ENCODE measurements at places on chromosomes 3 and 15.

- DNase-seq, result peak; percentile 24
Observed at GRCh38 chr3:47057212-47057671, 77.8 kb downstream of the NBEAL2 start.

GRCh38 chr3:41508063-41508696 is 308.9 kb downstream of the CTNNB1 start:
- no peak for DNase-seq

- DNase-seq, result no peak
Observed at GRCh38 chr15:41876689-41877088, 17.2 kb downstream of the SPTBN5 start.

DNA sequence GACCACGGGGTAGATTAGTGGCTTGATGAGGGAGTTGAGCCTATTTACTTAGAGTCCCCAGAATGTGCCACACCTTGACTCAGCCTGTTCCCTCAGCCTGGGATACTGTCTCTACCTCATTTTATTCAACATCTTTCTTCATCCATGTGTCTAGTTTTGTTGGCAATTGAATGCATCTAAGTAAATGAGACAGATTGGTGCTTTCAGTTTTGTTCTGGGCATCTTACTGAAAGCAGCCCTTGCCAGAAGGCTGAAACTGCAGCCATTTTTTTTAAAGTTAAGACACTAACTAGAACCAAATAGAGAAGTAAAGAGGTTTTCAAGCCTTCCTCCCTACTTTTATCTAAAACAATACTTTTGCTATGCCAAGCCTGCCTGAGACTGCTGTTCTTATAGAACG is 246.8 kb downstream of the SLCO3A1 start:
- no peak for DNase-seq

DNA sequence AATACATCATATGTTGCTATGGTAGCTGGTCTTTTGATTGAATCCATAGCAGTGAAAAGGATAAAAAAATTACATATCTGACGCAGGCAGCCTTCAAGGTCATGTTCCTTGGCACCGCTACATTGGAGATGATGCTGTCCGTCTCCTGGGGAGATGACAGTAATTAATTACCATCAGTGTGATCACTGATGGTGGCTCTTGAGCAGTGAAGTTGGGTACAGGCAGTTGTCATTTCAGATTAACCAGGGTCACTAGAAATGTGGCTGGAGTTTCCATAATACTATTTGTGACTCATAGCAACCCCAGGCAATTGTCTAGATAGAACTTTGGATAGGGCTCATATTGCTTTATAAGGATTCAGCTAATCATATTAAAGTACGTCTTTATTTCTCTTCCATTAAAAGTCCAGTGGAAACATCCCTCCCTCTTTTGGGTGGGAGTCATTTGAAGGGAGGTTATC is 136.3 kb downstream of the THSD4 start:
- no peak for DNase-seq

DNA sequence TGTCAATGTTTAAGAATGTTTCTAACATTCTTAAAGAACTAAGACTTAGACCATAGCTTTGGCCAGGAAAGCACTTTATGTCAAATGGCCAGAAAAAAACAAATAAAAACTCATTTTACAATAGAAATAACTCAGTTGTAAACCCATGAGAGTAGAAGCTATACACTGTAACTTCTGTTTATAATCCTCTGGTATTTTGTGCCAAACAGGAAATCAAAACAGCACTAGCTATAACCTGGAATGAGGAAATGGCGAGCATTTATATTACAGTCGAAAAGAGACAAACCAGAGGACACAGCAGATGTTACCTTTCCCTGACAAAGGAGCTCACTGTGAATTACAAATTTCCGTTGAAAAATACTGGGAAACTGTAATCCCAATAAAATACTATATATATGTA is 10.3 kb downstream of the GK5 start:
- DNase-seq, result no peak

GRCh38 chr3:51860703-51861665 is at the start of gene IQCF2:
Gene IQCF2 (plus strand): TSS chr3:51861615. CDS start chr3:51861667, 52 bp downstream.
- no peak for DNase-seq

DNA sequence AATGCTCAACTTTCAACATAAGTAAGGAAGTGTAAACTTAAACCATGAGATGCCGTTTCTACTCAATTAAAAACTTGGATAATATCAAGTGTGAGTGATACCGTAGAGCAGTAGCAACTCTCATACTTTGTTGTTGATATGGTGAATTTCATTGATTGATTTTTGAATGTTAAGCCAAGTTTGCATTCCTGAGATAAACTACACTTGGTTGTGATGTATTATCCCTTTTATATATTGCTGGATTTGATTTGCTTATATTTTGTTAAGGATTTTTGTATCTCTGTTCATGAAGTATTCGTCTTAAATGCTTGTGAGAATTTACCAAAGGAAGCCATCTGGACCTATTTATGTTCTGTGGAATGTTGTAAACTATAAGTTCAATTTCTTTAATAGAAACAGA is 21.7 kb downstream of the SLMAP start:
- no peak for DNase-seq

GRCh38 chr3:101544161-101544850 is 17.4 kb upstream of the TRMT10C start:
- DNase-seq, result no peak

GRCh38 chr15:73865904-73866303 is 7.5 kb upstream of the TBC1D21 start:
- DNase-seq, result no peak

DNA sequence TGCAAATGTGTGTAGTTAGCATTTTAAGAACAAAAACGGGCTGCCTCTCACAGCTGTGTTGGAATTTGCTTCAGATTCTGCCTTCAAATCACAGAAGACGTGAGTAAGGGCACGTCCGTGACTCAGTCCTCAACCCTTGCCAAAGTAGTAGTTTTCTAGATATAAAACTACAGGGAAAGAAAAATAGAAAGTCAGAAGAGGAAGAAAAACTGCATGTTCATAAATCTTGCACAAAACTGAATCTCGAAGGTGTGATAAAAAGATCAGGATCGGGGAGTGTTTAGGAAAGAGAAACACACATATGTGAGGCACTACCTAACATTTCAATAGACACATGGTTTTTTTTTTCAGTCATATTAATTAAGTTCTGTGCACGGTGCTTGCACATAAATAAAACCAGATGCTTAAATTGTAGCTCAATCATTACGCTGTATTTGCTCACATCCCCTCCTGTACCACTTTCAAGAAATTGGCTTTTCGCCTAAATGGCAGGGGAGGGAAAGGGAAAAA is 71.7 kb downstream of the P3H2 start:
- no peak for DNase-seq

GRCh38 chr15:67922971-67923945 is 83.4 kb upstream of the RNU6-1 start:
- no peak for DNase-seq

GRCh38 chr15:81160312-81161159 is 26.5 kb downstream of the CFAP161 start:
- peak; percentile 76 for DNase-seq

GRCh38 chr3:141076797-141077571 is 25.8 kb downstream of the SPSB4 start:
- peak; percentile 7 for DNase-seq

GRCh38 chr15:73838831-73839426 is 34.4 kb upstream of the TBC1D21 start:
- DNase-seq, result no peak

GRCh38 chr3:4634894-4635293 is 141.7 kb downstream of the ITPR1 start:
- no peak for DNase-seq

- DNase-seq, result no peak
Observed at GRCh38 chr3:38555149-38555840, 59.2 kb downstream of the EXOG start.

GRCh38 chr15:71654720-71655174 is 155.6 kb upstream of the NR2E3 start:
- DNase-seq, result no peak

GRCh38 chr3:122912772-122913538 is 114.6 kb downstream of the SEMA5B start:
- DNase-seq, result no peak

DNA sequence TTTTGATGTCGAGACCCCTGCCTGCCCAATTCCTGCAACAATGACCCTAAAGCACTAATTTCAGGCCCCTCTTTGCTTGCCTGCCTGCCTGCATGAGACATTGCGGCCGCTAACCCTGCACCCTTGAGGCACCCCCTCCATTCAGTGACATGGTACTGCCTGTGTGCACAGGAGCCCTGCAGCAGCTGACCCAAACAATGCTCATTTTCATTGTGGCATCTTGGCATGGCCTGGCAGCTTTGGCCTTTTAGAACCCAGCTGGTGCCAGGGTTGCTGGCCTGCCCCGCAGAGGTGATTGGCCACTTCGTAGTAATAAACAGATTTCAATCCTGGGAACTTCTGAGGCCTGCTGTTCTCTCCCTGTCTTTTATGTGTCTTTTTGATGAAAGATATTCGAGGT is 33.8 kb downstream of the SLCO3A1 start:
- no peak for DNase-seq

DNA sequence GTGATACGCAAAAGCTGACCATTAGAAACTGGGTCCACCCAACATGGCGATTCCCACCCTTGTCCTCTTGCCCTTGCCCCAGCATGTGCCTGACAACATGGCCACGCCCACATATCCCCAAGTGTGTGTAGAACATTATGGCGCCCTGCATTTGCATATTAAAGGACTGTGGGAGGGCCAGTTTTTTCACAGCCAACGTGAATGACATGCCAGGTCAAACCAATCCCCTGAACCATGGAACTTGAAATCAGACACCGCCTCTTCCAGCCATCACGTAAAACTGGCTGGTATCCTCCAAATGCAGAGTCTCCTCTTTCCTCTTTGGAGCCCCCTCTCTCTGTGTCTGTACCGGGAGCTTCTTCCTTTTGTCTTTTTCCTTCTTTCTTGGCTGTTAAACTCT is 156.7 kb upstream of the EPHA6 start:
- no peak for DNase-seq

DNA sequence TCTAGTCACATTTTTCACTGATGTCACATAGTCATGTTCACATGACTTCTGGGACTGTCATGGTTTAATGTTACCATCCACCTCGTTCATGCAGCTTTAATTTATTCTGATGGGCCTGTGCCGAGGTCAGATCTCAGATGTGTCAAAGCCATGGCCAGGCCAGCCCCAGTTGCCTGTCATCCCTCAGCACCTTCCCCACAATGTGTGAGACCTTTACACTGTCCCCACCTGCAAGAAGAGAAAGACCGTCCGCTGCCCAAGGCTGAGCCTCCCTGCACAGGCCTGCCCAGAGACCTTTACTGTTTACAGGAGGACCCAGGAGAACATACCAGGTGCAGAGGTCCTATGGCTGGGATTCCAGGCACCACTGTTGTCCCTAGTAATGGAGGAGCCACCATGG is 12.8 kb upstream of the KLF15 start:
- no peak for DNase-seq

- DNase-seq, result no peak
Observed at GRCh38 chr3:131236421-131236820, 145.2 kb upstream of the NUDT16 start.
